ENCODE measurements at places on chromosomes 4 and X. TPM values are rescaled to one million over a fixed set of nuclear protein-coding genes. Genes with fewer than 3 reads are reported as not detected.

Gene GLRA3
- not detected for total RNA-seq

Gene CLNK
- not detected for total RNA-seq

Gene MXRA5
- total RNA-seq = 1.1 TPM

Gene BEX5
- total RNA-seq = not detected

GRCh38 chr4:171962110-171962509 is 148.9 kb downstream of the GALNTL6 start:
- no peak for DNase-seq

GRCh38 chr4:142809559-142809958 is 36.5 kb downstream of the INPP4B start:
- DNase-seq = no peak

GRCh38 chrX:2692221-2693112 is 1.4 kb downstream of the CD99 start:
- DNase-seq = no peak

GRCh38 chrX:39440799-39441284 is 639.6 kb downstream of the MID1IP1 start:
- no peak for DNase-seq

GRCh38 chr4:168637872-168638756 is 141.3 kb downstream of the PALLD start:
- DNase-seq = no peak

GRCh38 chr4:114603497-114603896 is 4.9 kb downstream of the UGT8 start:
- DNase-seq = no peak

Data from A172 (cell line).